NCI-H1694 (cell line): ENCODE measurements at places on chromosomes 3 and 15.
A peak's percentile ranks its signal among the peaks of the same experiment; 100 is the strongest.

- DNase-seq, result no peak
These were observed 86.0 kb upstream of the LPP start for GRCh38 chr3:188067932-188068331.

DNA sequence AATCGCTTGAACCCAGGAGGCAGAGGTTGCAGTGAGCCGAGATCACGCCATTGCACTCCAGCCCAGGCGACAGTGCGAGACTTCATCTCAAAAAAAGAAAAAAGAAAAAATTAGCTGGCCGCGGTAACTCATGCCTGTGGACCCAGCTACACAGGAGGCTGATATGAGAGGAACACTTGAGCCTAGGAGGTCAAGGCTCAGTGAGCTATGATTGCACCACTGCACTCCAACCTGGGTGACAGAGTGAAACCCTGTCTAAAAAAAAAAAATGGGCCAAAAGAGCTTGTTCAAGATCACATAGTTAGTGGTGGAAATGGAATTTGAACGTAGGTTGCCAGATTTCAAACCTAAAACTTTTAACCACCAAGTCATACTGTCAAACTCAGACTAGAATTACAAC is 46.2 kb upstream of the PPP4R2 start:
- no peak for DNase-seq

GRCh38 chr15:91072161-91072560 is 27.9 kb upstream of the SV2B start:
- DNase-seq, result no peak

GRCh38 chr15:38509152-38509551 is 55.2 kb downstream of the FAM98B start:
- DNase-seq, result no peak

GRCh38 chr3:137792626-137793271 is 28.6 kb downstream of the SOX14 start:
- peak; percentile 89 for DNase-seq

- no peak for DNase-seq
These were observed 49.9 kb upstream of the SUCLG2 start for GRCh38 chr3:67704322-67704721.

DNA sequence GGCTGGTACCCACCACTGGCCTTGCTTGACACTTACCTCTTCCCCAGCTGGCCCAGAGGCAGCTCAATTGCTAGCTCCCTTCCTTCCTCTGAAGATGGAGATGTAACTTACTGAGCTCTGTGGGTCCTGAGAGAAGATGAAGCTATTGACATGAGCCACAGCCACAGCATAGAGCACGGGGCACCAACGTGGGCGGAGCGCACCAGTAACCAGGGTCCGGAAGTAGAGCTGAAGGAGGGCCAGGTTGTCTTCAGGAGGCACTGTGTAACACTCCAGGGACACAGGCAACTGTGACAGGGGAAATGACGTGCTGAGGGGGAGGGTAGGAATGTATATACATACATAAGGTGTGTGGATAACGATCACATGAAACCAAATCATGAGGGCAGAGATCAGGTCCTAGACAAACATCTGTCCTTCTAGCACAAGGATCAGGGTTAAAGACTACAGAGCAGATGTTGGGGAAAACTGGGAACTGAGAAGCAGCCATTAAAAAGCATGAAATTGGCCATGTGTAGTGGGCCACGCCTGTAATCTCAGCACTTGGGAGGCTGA is 4.3 kb upstream of the LTK start:
- no peak for DNase-seq

DNA sequence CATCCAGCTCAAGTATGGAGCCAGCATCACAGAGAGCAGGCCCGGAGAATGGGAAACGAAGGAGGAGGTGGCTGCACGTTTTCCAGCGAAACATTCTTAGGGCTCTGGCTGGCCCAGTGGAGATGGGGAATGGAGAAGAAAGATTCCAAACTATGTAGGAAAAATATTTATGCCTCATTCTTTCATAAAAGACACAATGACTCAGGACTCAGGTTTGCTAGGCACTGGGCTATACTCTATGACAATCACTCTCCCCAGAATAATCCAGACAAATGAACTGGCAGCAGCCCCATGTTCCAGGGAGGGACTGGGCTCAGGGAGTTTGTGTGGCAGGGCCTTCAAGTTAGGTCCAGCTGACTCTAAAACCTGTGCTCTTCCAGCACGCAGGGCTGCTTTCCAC is 110.8 kb upstream of the RAD18 start:
- no peak for DNase-seq

GRCh38 chr3:15958692-15959433 is 161.1 kb upstream of the ANKRD28 start:
- DNase-seq, result no peak

DNA sequence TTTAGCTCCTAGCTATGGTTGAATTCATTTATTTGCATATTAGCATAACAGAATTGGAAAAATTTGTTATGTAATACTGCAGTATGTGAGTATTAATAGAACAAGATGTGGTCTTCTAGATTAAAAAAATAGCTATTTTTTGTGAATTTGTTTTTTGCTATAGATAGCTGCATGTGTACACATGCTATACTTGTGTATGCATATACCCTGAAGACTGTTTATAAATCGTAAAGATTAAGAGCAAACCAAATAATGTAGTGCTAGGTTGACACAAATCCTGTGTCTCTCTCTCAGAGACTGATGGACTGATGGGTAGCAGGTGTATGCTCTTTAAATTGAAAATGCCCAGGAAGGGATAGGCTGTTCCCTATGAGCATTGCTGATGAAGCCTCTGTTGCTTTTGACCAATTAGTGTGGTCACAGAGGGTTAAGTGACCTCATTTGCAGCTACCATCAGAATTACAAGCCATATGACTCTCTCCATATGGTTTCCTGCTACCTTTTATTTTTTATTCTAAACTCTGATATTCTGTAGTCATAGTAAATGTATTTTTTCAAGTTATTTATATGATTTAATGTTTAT is 9.0 kb downstream of the PLCL2 start:
- no peak for DNase-seq

GRCh38 chr3:159974-160373 is 36.6 kb upstream of the CHL1 start:
- DNase-seq, result no peak

DNA sequence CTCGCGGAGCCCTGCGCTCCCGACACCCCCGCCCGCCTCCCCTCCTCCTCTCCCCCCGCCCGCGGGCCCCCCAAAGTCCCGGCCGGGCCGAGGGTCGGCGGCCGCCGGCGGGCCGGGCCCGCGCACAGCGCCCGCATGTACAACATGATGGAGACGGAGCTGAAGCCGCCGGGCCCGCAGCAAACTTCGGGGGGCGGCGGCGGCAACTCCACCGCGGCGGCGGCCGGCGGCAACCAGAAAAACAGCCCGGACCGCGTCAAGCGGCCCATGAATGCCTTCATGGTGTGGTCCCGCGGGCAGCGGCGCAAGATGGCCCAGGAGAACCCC is 464 bp downstream of the SOX2 start:
- no peak for DNase-seq

DNA sequence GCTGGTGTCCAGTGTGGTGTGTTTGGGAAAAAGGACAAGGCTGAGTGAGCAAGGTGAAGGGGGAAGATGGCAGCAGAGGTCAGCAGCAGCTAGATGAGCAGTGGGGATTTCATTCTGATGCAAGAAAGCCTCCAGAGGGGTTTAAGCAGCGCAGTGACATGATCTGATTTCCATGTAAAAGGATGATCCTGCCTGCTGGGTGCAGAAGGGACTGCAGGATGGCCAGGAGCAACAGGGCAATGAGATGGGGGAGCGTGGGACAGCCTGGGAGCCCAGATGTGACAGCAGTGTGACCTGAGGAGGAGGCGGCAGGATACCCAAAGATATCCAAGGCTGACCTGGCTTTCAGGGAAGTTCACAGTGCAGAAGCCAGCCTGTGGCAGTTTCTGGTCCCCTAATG is 6.1 kb downstream of the WNT7A start:
- no peak for DNase-seq

- DNase-seq, result no peak
These were observed 680.1 kb downstream of the EPHA3 start for GRCh38 chr3:89787485-89787884.

GRCh38 chr15:78034495-78035191 is 42.9 kb downstream of the TBC1D2B start:
- no peak for DNase-seq

- no peak for DNase-seq
These were observed 701.2 kb downstream of the NLGN1 start for GRCh38 chr3:174098746-174099145.

DNA sequence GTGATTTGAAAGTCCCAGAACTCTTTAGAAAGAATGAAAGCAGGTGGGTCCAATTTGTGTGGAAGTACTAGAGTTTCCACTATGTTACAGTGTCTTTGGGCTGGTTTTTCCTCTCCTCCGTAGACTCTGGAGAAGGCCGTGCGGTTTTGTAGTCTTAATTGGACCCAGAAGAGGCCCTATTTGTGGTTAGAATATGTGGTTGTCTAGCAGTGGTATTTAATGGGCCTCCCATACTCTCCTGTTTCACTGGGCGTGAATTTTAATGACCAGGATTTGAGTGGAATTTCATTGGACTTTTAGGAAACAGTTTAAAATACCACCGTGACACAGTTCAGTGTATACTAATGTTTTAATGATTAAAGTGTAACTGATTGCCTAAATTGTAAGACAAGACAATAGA is 182.3 kb downstream of the BBX start:
- no peak for DNase-seq

DNA sequence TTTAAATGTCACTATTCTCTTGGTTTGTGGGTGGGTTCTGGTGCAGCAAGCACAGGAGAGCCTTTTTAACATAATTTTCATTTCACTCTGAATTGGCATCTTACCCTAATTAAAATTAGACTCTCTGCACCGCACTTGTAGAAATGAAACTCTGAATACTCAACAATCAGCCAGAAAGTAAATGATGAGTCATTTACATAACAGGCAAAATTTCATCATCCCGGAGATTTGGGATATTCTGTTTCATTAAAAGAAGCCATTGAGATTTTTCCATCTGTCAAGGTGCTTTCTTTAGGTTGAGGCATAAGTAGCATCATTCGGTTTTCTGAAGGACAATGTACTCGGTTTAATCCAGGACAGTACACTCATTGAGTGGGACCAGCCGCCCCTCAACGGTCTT is 111.0 kb downstream of the RFTN1 start:
- DNase-seq, result no peak

GRCh38 chr3:108008931-108009639 is 81.7 kb downstream of the CD47 start:
- DNase-seq, result no peak

DNA sequence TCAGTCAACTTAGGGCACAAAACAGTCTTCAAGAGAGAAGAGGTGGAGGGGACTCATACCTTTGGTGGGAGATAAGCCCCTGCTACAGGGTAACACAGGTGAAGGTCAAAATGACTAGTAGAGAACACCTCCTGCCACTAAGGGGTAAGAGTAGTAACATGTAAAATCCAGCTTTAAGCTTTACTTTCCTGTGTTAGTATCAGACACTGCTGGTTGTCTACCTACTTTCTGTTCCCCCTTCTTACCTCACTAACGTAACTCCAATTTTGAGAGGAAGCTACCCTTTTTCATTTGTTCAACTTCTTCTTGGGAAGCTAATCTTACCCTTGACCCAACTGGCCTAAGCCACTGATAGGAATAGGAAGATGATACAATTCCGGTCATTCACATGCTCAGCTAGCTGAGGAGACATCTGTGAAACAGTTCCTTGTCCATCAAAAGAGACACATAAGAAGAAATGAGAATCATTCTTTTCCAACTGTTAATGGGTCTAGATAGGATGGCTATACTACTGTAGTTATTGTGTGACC is 826.8 kb upstream of the CFAP20DC start:
- DNase-seq, result no peak

- no peak for DNase-seq
These were observed 190.0 kb downstream of the ARRDC4 start for GRCh38 chr15:98150536-98150935.

DNA sequence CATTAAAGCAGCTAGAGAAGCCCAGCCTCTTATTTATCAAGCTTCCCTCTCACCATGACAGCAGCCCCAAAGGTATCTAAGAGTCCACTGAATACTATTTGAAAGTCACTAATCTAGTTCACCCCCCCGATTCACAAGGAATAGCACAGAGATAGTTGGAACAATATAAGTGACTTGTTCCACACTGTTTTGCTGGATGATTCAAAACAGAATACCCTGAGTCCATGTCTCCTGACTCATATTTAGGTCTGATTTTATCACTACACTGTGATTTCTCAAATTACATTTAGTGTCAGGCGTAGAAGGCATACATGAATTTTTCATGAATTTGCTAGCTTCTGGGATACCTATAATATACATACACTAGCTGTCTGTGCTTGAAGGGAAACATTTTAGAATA is 18.7 kb upstream of the EOGT start:
- no peak for DNase-seq

- no peak for DNase-seq
These were observed 32.5 kb upstream of the THSD4 start for GRCh38 chr15:71082803-71083202.

- no peak for DNase-seq
These were observed 14.4 kb downstream of the SNAPC5 start for GRCh38 chr15:66483131-66483566.

- DNase-seq, result no peak
These were observed 448.6 kb downstream of the EPHB1 start for GRCh38 chr3:135243616-135244015.

DNA sequence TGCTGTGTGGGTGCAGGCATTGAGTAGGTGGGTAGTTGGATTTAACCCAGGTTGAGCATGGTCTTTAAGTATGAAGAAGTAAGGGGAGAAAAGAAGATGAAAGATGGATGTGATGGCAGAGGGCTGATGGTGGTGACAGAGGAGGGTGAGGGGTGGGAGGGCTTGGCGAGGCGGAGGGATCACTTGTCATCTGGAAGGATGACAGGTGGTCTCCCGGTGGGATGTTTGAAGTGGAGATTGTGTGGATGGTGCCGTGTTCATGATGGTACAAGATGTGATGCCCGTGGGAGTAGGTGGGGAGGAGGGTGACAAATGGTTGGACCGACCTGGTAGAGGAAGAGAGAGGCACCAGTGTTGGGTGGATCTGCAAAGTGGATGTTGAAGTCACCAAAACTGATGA is 208.8 kb downstream of the RPLP1 start:
- DNase-seq, result no peak

DNA sequence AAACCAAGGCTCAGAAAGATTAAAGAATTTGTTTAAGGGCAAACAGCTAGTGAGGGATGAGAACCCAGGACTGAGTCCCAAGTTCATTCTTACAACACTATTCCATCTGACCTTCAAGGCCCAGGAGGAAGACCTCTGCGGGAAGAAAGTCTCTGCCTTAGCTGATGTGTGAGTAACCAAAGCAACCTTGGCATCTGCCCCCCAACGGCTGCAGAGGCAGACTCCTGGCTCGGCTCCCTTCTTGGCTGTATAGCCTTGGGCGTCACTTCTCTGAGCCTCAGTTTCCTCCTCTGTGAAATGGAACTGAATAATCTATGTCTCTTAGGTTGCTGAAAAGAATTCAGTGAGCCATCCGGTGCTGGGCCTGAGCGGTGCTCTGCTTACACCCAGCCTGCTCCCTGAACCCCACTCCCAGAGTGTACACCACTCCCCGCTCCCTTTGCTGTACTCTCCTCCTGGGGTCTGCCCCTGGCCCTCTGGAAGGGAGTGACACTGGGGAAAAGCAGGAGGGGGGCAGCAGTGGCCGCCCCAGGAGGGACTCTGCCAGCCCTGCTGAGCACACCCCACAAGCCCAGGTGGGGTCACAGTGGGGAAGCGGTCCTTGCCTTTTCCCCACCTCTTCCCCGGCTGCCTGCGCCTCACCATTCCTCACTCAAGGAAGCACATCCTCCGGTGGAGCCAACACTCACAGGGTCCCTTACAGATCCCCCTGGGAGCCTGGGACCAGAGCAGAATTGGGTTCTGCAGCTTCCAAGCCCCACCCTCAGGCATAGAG is 97.3 kb downstream of the IQSEC1 start:
- no peak for DNase-seq
